ENCODE measurements at places on chromosomes 3 and 15. TPM values are rescaled to one million over a fixed set of nuclear protein-coding genes. Genes with fewer than 3 reads are reported as not detected.

Gene GP9
- total RNA-seq: not detected

GRCh38 chr3:47324278-47324865 is 41.6 kb downstream of the KLHL18 start:
- peak; percentile 81 for DNase-seq

- DNase-seq: no peak
These were observed 258.6 kb upstream of the KCNMB2 start for GRCh38 chr3:178277605-178278004.

Gene EPHA3
- total RNA-seq: not detected

Gene ADAMTS17
- not detected for total RNA-seq

DNA sequence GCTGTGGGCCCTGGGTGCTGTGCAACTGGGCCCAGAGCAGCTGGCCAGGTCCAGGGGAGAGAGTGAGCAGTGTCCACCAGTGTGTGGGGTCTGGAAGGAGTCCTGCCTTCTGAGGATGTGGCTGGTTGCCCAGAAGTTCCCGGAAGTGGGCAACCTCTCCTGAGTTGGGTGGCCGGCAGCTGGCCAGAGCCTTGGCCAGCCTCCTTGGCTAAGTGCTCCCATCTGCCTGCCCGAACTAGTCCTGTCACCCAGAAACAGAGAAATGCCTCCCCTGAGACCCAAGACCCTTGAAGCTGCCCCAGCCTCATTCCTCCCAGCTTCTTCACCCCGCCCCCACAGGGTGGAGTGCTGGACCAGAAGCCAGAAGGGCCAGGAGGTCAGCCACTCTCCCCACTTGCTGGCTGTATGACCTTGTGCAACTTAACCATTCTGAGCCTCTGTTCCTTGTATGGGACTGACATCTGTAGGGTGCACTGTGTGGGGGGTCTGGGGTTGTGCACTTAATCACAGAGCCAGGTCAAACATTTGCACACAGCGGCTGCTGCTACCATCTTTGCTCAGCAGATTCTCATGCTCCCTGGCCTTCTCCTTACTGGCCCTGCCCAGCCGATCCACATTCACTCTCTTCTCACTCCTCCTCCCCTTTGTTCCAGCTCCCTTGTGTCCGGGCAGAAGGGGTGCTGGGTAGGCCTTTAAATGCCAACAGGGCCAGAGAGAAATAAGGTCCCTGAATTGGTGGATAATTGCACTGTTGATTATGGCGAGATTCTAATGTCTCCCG is 7.5 kb upstream of the ALAS1 start:
- no peak for DNase-seq

GRCh38 chr15:61851955-61852354 is 208.3 kb downstream of the VPS13C start:
- no peak for DNase-seq

Gene UROC1
- not detected for total RNA-seq

Gene GOLGA8S
- 0.09 TPM for total RNA-seq

GRCh38 chr15:74276560-74276959 is 40.4 kb downstream of the CCDC33 start:
- no peak for DNase-seq

Gene FBXO40
- not detected for total RNA-seq

Gene SH3GL3
- not detected for total RNA-seq

Gene WNT7A
- not detected for total RNA-seq

- no peak for DNase-seq
These were observed 325.8 kb upstream of the NAALADL2 start for GRCh38 chr3:174533286-174533685.

Gene C3orf85
- total RNA-seq: not detected

Gene COLQ
- 0.42 TPM for total RNA-seq

Gene DCLK3
- total RNA-seq: not detected

Gene PLSCR2
- total RNA-seq: not detected

- no peak for DNase-seq
These were observed 108.9 kb downstream of the DUT start for GRCh38 chr15:48440084-48440483.

- DNase-seq: no peak
These were observed 51.1 kb downstream of the PTPRG start for GRCh38 chr3:61612211-61613194.

Gene MOBP
- not detected for total RNA-seq

Gene PAK6
- total RNA-seq: not detected

DNA sequence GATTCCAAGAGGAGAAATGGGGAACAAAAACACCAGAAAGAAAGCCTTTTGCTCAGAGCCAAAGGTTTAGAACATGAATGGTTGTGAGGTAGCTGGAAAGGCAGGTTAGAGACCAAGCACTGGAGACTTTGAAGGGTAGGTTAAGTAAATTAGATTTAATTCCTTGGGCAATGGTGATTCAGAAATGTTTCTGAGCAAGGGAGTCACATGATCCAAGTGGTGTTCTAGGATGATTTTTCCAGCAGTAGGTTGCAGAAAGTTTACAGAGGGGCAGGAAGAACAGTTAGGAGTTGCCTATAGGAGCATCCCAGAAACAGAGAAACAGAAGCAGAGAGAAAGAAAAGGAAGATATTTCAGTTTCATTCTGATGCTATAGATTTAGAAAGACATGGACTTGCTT is 139.8 kb downstream of the WDR76 start:
- no peak for DNase-seq

GRCh38 chr15:94231723-94232468 is 535 bp downstream of the MCTP2 start:
- peak; percentile 78 for DNase-seq

GRCh38 chr3:157669416-157669815 is 166.2 kb upstream of the VEPH1 start:
- DNase-seq: no peak

Gene ISG20
- 310 TPM for total RNA-seq

GRCh38 chr15:98438326-98438725 is 210.0 kb upstream of the IGF1R start:
- DNase-seq: no peak

Gene C15orf40
- total RNA-seq: 37.9 TPM

GRCh38 chr3:128855569-128855968 is 23.9 kb upstream of the ACAD9 start:
- no peak for DNase-seq

DNA sequence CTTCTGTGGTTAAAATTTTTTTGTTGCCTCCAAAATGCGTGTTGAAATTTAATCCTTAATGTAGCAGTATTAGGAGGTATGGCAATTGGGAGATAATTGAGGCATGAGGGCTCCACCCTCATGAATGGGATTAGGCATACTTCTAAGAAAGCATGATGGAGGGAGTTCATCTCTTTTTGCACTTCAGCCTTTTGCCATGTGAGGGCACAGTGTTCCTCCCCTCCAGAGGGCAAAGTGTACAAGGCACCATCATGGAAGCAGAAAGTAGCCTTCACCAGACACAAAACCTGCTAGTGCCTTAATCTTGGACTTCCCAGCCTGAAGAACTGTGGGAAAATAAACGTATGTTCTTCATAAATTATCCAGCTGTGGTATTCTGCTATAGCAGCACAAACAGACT is 429.5 kb downstream of the ZIC1 start:
- DNase-seq: no peak

Gene C3orf52
- total RNA-seq: 11.2 TPM

DNA sequence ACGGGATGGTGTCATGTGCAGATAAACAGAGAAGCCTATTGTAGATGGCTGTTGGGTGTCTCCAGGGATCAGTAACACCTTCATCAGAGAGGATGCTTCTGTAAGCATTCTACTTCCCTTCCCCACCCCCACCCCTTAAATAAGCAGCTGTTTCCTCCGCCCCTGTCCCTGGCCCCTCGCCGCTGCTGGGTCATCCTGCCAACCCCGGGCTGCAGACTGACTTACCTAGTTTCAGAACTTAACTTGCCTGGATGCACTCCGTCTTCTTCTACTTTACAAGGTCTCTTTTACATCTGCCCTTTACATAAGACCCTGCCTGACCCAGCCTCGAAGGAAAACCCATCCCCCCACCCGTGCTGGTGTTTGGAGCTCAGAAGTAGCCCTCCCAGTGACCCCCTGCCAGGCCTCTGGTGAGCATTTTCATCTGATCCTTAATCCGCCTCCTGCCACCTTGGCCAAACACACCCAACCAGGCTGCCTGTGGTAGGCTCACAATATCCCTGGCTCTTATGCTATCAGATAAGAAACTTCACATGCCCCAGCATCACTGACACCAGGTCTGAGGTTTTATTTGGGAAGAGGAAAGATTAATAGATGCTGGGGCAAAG is 103.0 kb upstream of the HES1 start:
- peak; percentile 87 for DNase-seq

Gene LTK
- total RNA-seq: 0.11 TPM

GRCh38 chr15:31563001-31563400 is 236.4 kb downstream of the KLF13 start:
- no peak for DNase-seq

- no peak for DNase-seq
These were observed 325.7 kb upstream of the RGMA start for GRCh38 chr15:93414576-93415231.

Gene RIOX2
- total RNA-seq: 32.0 TPM
